ENCODE measurements at places on chromosomes 3 and 15.

- no peak for DNase-seq
Measured at GRCh38 chr3:16449369-16449768, 64.1 kb downstream of the RFTN1 start.

DNA sequence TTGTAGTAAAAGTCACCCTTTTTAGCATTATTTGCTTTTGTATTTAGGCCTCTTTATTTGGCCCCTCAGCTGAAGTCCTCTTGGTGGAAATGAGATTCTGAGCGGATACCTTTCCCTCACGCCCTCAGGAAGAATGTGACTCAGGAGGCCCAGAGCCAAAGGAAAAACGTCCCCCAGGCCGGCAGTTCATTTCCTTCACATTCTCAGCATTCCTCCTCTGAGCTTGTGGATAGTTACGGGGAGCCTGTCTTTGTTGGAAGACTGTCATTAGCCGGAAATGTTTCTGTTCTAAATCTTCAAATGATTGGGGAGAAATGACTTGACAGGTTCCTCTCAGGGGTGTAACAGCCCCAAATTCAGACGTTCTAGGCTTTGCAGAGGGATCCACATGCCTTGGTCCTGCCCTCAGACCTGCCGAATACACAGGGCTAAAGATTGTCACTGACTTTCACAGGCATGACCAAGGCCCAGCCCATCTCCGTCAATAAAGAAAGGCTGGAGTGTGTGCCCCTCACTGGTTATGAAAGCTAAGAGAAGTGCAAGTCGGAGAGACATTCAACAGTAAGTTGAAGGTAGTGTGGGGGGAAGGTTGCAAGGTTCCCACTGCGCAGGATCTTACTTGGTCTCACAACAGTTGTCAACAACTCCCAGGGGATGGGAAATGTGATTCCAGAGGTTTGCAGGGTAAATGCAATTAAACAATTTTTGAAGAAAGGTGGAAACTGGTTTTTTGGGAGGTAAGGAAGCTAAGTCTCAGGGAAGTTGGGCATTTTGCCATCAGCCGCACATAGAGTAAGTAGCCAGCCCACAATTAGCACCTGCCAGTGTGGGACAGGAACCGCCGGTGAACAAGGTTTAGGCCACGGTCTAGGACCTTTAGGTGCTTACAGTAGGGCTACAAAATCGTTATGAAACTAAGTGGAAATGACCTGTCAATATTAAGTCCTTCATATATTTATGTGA lies 39.7 kb upstream of the MYZAP start:
- DNase-seq: no peak

DNA sequence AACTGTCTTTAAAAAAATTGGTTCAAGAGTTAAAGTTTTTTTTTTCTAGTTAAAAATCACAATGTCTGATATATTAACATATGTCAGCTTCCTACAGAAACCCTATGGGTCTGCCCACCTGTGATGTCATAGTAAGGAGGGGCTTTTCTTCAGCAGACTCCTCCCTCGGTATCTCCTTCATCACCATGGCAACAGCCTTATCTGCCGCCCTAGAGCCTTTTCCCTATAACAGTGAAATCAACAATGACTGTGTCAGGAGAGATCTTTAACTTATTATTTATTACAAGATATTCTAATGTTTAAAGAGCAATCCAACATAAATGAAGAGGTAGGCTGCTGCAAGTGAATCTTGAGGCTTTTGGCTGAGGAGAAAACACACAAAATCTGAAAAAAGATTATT lies 138.7 kb downstream of the PEX5L start:
- no peak for DNase-seq

DNA sequence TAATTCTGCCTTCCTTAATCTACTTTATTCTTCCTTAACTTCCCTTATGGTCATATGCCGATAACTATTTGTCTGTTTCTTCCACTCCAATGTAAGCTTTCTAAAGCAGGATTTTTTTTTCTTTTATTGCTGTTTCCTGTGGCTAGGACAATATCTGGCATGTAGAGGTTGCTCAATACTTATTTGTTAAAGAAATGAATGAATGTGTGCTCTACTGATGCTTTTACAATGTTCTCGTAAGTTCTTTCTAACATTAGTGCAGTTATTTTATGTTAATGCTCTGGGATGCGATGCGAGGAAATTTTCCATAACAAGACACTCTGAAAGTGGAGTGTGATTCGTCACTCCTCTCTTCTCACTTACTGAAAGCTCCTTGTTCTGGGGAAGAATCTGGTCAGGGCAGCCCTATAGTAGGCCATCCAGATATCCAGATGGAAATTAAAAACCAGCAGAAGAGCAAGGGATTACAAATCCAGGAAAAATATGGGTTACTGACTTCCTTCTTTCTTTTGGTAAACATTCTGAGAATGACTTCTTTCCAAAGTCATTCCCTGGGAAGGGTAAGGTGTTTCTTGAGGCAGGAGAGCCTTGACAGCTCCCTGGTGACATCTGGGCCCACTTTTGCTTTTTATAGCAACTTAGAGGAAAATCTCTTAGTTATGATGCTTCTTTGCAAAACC lies 420.4 kb downstream of the PDCD6IP start:
- DNase-seq: no peak

GRCh38 chr15:89429023-89429422 lies 67.4 kb downstream of the RHCG start:
- DNase-seq: no peak

- no peak for DNase-seq
Measured at GRCh38 chr3:141426404-141427034, 58.2 kb downstream of the ZBTB38 start.

GRCh38 chr3:30682434-30683155 lies 76.2 kb downstream of the TGFBR2 start:
- DNase-seq: no peak

DNA sequence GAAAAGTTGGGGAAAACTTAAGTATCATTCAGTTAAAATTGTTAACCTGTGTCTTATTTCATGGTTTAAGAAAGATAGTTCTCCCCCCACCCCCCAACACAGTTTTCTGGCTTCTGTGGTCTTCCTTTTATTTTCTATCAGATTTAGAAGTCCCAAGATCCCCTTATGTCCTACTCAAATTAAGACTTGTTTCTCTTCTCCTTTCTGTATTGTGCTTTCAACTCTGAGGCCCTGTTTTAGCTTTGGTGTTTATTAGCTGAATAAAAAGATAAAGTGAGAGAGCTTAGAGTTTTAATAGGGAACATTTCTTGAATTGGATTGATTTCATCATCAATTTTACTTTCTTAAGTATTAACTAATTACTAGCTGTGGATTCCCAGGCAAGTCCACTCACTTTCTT lies 62.6 kb downstream of the AKAP13 start:
- DNase-seq: no peak

GRCh38 chr3:53795789-53796560 lies 50.2 kb downstream of the CHDH start:
- DNase-seq: no peak

GRCh38 chr3:16186565-16186964 lies 12.1 kb downstream of the GALNT15 start:
- no peak for DNase-seq

DNA sequence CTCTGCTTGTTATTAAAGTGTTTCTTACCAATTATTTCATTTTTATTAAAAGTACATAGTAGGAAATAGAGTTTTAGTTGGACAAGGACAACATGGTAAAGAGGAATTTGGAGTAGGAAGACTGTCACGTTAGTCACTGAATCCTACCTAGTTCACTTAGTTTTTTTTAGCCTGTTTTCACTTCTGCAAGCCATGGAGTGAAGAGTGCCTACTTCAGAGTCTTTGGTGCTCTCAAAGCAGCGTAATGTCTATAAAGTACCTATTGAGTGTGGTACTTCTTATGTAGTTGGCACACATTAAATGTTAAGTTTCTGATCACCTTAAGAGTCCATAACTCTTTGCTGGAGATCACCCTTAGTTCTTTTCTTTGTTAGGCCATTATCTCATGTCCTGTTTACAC lies 78.7 kb downstream of the LPP start:
- DNase-seq: no peak

GRCh38 chr3:194061421-194062030 lies 74.4 kb upstream of the HES1 start:
- DNase-seq: no peak

DNA sequence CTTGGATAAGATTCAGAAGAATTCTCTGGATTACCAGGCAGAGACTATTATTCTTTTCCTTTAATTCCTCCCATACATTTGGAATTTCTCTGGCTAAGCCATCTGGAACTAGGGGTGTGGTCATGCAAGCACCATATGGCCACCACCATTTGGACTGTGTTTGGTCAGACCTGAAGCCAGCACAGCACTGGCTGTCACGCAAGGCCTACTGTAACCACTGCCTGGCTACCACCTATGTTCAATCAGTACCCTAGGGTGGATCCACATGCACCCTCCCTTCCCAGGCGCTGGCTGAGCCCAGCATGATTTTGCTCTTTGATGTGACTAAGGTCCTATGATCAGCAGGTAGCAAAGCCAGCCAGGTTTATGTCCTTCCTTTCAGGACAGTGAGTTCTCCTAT lies 287.8 kb upstream of the GOLIM4 start:
- DNase-seq: no peak

- DNase-seq: no peak
Measured at GRCh38 chr15:58506064-58506490, 74.3 kb downstream of the LIPC start.

DNA sequence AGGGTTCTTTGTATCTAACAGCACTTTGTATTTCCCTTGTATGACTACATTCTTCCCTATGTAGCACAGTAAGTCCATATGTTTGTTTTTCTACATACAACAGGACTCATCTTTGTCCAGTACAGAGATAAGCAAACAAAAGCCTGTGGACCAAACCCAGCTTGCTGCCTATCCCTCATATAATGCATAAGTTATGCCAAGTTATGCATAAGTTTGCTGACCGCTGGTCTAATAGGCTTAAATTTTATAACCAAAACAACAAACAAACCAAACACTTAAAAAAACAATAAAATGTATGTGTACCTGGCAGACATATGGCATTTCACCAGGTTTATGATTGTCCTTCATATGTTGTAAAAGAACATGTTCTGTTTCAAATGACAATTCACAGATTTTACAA lies 56.0 kb downstream of the ZNF280D start:
- no peak for DNase-seq

GRCh38 chr15:68389936-68390817 lies 41.8 kb downstream of the ITGA11 start:
- DNase-seq: no peak

DNA sequence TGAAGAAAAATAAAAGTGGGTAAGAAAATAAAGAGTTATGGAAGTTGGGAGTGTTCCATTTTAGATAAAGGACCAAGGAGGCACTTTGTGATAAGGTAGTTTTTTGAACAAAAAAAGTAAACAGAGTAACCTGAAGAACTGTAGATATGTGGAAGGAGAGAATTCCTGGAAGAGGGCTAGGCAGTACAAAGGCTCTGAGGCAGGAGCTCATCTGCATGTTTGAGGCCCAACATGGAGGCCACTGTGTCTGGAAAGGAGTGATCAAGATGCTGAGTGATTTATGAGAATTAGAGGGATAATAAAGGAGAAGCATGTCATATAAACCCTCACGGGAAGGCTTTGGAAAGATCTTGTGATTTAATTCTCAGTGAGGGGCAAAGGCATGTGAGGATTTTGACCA lies 126.5 kb downstream of the DTWD1 start:
- DNase-seq: no peak

DNA sequence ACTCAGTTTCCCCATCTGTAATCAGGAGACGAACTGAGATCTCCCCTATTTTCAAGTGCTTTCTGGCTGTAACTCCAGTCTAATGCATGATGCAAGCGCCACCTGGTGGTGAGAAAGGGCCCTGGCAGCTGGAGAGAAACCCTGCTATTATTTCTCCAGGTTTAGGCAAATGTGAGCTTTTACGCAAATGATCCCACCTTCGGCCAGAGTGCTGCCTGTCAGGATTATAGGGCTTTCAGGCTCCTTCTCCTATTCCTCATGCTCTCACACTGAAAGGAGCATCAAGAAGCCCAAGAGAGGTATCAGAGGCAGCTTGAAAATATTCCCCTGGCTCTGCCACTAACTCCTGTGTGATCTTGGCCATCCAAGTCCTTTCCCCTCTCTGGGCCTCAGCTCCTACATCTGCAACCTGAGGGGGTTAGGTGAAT lies 93.9 kb upstream of the RASGRF1 start:
- DNase-seq: peak; percentile 40

DNA sequence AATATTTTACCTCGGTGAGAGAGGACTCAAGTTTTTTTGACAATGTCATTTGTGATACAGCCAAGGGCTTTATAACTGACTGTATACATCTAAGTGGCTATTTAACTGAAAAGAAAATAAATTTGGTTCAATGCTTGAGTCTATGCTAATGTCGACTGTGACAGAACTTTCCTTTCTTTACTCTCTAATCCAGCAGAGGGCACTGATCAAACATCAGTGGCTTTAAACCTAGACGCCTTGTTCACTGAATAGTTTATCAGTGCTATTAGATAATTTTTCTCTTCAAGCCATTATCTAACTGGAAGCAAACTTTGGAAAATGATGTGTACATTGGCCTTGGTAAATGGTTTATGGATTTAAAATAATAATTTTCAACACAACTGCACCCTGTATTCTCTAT lies 285.1 kb downstream of the CHL1 start:
- no peak for DNase-seq

DNA sequence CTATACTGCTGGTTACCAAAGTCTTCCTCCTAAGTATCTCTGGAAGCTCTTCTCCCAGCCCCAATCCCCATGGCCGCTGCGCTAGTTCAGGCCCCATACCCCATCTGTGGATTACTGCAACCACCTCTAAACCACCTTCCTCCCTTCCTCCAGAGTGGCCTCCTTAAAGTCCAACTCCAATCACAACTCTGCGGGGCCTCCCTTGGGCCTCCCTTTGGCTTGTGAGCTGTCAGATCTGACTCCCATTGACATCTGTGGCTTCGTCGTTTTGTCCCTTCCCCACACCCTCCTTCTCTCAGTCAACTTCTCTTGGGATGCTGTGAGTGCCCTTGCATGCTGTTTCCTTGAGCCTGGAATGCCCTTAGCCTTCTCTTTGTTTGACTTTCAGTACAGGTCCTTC lies 9.3 kb upstream of the HRH1 start:
- DNase-seq: no peak

GRCh38 chr3:187367561-187368103 lies 553 bp upstream of the RTP4 start:
- DNase-seq: no peak

DNA sequence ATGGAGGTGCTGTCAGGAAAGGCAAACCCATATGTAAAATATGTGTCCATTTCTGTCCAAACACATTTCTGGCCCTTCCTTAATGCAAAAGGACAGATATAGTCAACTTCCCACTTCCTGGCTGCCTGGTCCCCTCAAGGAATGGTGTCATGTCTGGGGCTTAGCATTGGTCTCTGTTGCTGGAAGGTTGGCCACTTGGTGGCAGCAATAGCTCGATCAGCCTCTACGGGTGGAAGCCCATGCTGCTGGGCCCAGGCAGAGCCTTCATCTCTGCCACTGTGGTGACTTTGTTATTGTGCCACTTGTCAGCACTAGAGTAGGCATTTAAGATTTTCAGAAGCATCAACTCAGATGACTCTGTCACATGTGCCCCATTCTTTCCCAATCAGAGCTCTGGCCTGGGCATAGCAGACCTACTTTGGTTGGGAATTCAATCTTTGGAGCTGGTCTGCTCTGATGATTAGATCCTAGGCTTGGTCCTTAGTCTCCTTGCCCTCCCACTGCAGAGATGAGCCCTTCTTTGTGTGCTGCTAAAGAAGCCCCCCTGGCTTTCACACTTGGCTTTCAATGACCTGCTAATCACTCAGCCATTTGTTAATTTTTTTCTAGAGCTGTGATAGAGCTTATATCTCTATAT lies 51.0 kb upstream of the SPSB4 start:
- peak; percentile 12 for DNase-seq

GRCh38 chr3:46214751-46215352 lies 6.7 kb upstream of the CCR1 start:
- no peak for DNase-seq

GRCh38 chr15:23764306-23764705 lies 77.2 kb upstream of the NDN start:
- DNase-seq: no peak
